ENCODE measurements at places on chromosomes 7 and 10.

GRCh38 chr7:86448856-86449255 lies 194.9 kb upstream of the GRM3 start:
- no peak for DNase-seq

DNA sequence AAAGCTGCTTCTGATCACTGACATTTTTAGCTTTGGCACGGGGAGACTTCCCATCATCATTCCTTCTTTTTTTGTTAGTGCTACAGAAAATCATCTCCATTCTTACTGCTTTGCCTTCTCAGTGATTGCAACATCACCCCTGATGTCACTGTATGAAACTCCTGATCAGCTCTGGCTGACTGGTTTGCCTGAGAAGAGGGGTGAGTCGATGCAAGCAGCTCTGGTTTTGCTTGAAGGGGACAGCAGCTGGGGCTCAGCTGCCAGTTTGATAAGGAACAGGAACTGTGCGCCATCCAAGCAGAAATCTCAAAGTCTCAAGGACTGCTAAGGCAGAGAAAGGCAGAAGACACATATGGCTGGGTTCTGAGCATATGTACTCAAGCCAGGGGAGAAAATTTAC lies 808.5 kb upstream of the CELF2 start:
- no peak for DNase-seq

- no peak for DNase-seq
Observed at GRCh38 chr7:44291066-44291732, 34.2 kb downstream of the CAMK2B start.

DNA sequence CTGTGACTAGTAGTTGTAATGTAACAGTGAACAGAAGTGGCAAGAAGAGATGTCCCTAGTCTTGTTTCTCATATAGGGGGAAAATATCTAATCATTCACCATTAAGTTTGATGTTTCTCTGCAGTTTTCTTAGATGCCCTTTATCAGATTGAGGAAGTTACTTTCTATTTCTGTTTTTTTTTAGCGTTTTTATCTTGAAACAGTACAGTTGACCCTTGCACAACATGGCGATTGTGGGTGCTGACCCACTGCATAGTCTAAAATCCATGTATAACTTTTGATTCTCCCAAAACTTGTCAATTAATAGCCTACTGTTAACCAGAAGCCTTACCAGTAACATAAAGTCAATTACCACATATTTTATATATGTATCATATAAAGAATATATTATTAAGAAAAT lies 192.0 kb downstream of the ADK start:
- no peak for DNase-seq

- no peak for DNase-seq
Observed at GRCh38 chr10:4283846-4284610, 499.0 kb upstream of the KLF6 start.

GRCh38 chr10:106500925-106501525 lies 663.5 kb downstream of the SORCS1 start:
- no peak for DNase-seq

- no peak for DNase-seq
Observed at GRCh38 chr7:106283501-106283830, 1.3 kb downstream of the NAMPT start.

GRCh38 chr10:30188101-30188500 lies 128.7 kb upstream of the JCAD start:
- no peak for DNase-seq

- no peak for DNase-seq
Observed at GRCh38 chr7:155842496-155843265, 30.4 kb upstream of the SHH start.

GRCh38 chr10:112911206-112911605 lies 38.8 kb upstream of the TCF7L2 start:
- DNase-seq: no peak

DNA sequence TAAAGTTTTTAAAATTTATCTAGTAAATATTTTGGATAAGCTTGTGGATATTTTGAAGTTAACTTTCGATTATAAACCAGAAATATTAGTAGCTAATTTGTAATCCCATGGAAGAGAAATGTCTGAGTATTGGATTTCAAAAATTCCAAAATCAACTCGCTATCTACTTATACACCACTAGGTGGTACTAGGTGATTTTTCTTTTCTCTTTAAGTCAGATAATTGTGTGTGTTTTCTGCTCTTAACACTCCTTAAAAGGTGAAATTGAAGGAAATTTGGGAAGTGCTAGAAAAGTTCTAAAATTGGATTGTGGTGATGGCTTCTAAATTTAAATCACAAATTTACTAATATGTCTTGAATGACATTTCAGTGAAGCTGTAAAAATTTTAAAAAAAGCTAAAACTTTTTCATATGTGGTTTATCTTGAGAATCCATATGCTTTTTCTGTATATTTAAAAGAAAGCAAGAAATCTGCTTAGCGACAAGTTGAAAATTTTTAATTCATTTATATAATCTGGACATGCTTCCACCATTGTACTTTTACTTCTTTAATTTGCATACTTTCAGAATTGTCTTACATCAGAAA lies 90.2 kb downstream of the IPMK start:
- DNase-seq: peak; percentile 3

GRCh38 chr10:81704596-81704995 lies 170.4 kb upstream of the NRG3 start:
- DNase-seq: no peak

DNA sequence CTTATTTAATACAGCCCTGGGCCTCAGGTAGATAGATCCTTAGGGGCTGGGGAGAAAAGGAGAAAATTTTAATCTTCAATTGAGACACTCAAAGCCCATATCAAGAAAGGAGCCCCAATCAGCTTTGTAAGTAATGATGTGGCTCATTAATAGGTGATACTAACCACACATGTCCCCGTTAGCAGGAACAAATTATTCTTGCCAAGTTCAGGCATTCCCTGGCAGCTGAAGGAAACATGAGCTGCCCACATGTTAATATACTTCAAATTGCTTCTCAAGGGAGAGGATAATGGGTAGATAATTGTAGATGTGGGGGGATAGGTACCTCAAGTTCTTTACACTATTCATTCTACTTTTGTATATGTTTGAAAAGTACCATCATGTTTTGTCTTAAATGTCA lies 14.5 kb downstream of the IFIT5 start:
- DNase-seq: no peak

DNA sequence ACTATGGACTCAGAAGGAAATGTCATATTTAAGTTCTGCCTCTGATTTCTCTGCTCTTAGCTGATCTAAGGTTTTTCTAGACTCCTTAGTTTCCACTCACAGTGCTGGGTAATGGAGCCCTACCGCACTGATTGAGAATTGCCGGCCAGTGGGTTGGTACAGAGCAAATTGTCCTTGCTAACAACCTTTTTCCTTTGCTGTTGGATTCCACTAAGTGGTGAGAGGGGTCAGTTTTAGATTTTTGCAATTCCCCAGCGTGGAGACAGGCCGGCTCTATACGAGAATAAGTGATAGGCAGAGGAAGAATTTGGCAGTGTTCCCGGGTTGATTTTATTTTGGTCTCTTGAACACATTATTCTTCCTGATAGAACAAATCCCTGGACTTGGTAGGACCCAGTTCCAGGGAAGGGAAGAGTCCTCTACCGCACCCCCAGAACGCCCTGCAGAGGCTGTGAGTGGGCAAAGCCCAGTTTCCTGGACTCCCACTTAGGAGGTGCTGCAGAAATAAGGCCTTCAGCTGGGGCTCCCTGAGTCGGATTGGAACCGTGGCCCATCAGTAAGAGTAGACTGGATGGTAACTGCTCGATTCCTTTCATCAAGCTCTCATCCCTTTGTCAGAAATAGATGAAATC lies 3.0 kb upstream of the NRP1 start:
- peak; percentile 64 for DNase-seq

DNA sequence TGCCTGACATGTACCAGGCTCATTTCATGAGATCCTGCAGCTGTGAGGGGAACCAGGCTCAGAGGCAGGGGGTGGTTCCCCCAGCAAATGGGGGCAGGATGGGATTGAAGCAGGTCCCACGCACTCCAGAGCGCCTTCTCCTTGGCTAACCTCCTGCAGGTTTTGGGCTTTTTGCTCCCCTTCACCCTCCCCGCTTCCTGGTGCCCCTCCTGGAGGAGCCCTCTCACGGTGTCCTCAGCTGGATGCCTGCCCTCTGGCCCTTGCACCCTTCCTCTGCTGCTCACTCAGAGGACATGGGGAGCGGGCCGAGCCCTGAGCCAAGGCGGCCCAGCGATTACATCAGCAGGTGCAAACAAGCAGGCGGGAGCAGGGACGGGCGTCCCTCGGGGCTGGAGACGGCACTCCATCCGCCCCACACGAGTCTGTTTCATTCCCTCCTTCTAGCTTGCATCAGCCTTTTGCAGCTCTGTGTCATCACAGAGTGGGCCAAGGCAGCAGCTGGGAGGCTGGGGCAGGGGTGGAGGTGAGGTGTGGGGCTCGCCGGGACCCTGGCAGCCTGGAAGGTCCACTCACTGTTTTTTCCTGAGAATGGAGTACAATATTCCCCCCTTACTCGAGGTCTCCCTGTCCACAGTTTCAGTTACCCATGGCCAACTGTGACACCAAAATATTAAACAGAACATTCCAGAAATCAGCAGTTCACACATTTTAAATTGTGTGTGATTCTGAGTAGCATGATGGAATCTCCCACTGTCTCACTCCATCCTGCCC lies 52.7 kb upstream of the SLC29A3 start:
- DNase-seq: peak; percentile 20

DNA sequence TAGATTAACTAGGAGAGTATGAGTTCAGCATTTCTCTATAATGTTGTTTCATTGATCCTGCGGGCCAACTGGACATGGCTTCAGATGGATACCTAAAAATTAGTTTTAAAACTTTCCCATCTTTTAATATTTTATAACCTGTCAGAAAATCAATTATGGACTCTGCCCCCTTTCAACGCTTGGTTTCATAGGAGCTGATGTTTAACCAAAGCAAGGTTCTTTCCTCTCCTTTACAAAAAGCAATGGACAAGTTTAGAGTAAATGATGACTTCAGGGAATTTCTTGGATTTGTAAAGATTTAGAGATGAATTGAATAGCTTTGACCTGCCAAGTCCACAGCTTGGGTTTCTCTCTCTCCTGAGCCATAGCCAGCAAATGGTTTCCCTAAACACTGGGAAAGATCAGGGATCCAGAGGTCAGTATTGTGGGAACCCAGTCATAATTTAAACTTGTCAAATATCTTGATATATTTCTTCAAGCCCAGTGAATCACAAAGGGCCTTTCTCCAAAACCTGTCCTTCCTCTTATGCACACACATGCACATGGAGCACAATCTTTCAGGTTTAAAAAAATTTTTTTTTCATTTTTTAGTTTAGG lies 177.1 kb downstream of the EVX1 start:
- no peak for DNase-seq

DNA sequence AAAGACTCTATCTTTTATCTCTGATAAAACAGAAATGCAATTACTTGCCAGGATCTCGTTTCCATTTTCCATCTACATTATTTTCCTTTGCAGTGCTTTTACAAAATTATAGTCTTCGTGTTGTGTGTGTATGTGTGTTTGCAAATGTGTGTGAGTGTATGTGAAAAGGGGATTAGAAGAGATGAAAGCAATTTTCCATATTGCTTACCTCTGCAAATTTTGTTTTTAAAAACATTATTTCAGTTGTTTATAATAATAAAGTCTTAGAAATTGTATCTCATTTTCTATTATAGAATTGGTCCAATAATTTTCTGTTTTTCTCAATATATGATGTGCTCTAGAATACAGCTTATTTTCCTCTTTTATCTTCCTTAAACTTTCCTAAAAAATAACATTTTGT lies 421.3 kb upstream of the ANKRD30A start:
- DNase-seq: no peak

DNA sequence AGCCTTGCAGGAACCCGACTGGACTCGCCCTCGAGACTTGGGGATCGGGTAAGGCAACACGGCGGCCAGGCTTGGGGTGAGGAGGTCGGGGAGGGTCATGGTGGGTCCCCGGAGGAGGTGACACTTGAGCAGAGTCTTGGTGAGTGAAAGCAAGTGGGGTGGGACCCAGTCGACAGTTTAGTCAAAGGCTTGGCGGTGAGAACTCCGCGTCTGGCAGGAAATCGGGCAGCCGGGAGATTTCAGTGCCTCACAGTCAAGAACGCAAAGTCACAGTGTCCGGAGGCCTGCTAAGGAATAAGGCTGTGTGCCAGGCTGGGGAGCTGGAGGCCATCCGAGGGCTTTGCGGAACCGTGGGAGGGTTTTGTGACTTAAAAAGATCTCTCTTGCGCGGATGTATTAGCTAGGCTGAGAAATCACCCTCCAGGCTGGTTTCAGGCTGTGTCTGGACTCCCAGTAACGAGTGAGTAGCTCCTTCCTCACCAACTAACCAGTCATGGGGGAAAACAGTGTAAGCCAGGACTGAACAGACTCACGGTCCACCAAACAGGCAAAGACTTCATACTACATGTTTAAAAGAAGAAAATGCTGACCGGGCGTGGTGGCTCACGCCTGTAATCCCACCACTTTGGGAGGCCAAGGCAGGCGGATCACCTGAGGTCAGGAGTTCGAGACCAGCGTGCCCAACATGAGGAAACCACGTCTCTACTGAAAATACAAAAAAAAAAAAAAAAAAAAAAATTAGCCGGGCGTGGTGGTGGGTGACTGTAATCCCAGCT lies 613 bp downstream of the AP5Z1 start:
- DNase-seq: peak; percentile 39

DNA sequence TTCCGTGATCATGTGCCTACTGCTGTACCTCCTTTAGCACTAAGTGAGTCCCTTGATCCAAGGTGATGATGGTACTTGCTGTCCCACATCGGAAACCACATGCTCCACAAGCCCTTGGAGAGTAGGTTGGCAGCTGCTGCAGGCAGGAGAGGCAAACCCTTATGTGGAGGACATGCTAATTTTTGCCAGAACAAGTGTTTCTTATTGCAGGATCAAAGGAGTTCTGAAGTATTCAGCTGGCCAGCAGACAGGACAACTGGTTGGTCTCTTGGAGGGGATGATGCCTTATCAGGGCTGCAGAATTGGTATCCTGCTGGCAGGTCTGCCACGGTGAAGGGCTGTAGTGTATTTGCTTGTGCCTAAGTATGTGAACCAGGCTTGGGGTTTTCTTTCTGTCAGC lies 36.8 kb downstream of the NACAD start:
- no peak for DNase-seq

DNA sequence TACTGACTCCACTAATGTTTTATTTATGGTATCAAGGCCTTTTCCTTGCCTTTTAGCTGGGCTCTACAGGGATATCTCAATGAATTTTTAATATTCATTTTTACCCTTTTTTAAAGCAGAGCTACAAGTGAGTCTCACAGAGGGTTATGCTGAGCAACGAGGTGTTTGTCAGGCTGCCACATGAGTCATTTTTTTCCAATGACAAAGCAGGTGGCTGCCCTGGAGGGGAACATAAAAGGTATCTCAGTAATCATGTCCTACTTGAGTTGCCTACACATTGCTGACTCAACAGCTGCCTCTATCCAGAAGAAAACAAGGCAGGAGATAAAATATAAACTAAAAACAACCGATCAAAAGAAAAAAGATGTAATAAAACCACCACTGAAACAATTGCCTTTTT lies 1004.9 kb upstream of the POT1 start:
- no peak for DNase-seq

DNA sequence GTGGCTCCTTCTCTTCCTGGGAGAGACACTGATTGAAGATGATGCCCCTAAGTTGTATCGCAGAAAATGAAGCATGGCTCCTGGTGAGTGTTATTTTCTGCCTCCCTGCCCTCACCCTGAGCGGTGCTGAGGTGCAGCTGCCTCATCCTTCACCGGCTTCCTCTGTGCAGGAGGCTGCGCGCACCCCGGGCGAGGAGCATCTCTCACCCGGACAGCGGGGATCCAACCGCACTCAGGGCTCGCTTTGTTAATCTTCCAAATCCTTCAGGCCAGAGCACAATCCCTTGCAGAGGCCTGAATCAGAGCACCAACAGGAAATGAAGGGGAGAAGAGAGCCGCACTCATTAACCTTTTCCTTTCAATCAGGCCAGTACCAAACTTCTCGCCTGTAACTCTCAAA lies 910.3 kb downstream of the CCSER2 start:
- DNase-seq: no peak

GRCh38 chr7:35480806-35481205 lies 214.1 kb downstream of the HERPUD2 start:
- no peak for DNase-seq

Measured in HuH-7 (cell line).